NCI-H345 (cell line): ENCODE measurements at places on chromosomes 2 and 18.
A peak's percentile ranks its signal among the peaks of the same experiment; 100 is the strongest.

DNA sequence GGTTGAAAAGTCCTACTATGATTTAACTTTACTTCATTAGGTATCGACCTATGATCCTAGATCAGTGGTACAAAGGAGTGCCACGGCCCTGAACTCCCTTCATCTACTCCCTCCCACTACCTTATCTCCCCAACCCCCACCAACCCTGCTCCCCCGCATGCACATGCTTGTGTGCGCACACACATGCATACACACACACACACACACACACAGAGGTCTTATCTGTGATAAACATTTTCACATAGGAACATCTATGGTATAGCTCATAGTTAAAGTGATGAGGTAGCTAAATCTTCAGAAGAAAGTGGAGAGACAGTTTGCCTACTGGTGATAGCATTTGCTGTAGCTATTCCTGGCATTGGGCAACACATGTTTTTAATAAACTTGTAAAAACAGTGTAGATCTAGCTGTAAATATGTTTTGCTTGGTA lies 471.3 kb downstream of the ZEB2 start:
- no peak for DNase-seq

DNA sequence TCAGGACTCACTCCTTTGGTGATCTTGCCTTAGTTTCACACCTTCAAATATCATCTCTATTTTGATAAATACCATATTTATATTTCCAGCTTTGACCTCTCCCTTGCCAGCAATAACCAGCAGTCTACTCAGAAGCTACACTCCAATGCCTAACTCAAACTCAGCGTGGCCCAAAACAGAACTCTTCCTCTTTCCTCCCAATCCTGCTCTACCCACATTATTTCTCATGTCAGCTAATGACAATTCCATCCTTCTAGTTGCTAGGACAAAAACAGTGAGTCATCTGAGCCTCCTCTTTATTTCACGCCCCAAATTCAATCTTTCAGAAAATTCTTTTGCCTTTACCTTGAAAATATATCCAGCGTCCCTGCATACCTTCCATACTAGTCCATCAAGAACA lies 23.5 kb downstream of the CYRIA start:
- no peak for DNase-seq

DNA sequence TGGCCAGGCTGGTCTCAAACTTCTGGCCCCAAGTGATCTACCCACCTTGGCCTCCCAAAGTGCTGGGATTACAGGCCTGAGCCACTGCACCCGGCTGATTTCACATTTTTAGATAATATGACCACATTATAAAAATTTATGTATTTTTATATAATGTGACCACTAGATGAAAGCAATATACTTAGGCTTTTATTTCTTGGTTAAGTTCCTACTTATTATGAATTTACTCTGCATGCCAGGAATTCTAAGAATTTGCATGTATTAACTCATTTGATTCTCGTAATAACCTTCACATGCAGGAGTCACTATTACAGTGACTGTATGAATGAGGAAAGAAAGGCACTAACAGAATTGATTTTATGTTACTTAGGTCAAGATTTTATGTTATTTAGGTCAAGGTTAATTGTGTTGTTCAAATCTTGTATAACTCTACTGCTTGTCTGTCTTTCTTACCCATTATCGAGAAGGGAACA lies 25.6 kb upstream of the CASP8 start:
- DNase-seq = no peak

- no peak for DNase-seq
These were observed 87.4 kb upstream of the SERPINE2 start for GRCh38 chr2:224126440-224126839.

DNA sequence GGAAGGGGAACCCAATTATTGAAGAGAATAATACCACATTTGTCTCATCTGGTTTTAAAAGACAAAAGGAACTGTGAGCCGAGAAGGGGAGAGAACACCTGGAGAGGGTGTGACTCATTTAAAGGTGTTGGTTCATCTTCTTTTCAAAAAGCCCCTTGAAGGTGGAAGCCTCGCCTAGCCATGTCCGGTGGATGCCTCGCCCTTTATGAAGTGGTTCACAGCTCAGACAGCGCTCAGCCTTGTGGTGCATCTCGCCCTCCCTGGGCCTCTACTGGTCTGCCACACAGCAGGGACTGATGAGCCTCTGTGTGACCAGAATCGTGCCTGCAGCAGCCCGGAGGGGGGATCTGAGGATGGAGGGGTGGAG lies 290.0 kb upstream of the CXCR4 start:
- no peak for DNase-seq

DNA sequence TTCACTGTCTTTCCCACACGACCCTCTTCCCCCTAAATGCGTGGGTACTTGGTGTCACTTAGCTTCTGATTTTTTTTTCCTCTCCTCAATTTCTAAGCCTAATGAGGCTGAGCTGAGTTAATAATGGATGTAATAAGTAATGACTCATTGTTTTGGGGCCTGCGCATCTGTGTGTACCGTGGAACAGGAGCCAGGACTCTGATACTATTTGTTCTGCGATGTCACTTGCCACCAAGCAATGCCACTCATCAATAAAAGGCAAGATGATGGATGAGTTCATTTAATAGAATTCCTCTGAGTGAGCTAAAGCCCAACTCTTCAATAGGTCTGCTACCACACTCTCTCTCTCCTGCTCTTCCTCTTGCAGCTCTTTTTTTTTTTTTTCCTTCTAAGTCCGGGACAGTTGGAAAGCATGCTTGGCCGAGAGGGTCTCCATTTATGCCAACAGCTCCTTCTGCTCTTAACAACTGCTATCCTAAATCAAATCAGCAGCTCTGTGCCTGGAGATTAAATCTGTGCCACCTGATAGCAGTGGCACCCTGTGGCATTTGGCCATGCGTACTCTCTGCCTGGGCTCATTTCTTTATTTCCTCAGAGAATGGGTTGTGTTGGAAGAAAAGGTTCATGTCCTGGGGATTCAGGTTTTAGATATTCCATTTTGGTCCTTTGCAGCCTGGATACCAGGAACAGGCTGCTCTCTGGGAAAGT lies 1284.2 kb upstream of the PIK3C3 start:
- DNase-seq = no peak

DNA sequence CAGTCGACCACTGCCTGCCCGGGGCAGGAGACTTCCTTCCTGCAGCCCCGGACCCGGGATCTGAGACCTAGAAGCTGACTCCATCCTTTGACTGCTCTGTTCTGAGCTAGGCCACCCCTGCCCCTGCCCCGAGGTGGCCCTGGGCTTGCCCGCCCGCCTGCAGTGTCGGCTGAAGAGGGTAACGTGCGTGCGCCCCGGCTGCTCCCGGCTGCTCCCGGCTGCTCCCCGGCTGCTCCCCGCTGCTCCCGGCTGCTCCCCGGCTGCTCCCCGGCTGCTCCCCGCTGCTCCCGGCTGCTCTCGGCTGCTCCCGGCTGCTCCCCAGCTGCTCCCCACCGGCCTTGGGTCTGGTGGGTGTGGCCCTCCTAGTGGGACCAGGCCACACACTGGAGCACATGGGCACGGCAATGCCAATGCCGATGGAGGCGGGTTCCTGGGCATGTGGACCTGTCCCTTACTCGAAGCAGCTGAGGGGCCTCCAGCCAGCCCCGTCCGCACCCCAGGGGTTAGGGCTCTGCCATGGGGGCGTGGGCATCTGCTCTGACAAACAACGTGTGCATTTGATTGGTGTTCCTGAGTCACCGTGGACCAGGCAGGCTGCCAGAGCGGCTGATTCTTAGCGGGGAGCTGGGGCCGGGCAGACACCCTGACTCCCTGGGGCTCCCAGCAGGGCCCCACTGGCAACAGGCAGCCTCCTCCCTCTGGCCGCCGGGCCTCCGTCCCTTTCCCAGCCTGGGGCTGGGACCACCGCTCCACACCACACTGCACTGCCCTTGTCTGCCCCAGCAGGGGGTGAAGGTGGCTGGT lies 2.0 kb upstream of the GAL3ST2 start:
- peak; percentile 83 for DNase-seq

DNA sequence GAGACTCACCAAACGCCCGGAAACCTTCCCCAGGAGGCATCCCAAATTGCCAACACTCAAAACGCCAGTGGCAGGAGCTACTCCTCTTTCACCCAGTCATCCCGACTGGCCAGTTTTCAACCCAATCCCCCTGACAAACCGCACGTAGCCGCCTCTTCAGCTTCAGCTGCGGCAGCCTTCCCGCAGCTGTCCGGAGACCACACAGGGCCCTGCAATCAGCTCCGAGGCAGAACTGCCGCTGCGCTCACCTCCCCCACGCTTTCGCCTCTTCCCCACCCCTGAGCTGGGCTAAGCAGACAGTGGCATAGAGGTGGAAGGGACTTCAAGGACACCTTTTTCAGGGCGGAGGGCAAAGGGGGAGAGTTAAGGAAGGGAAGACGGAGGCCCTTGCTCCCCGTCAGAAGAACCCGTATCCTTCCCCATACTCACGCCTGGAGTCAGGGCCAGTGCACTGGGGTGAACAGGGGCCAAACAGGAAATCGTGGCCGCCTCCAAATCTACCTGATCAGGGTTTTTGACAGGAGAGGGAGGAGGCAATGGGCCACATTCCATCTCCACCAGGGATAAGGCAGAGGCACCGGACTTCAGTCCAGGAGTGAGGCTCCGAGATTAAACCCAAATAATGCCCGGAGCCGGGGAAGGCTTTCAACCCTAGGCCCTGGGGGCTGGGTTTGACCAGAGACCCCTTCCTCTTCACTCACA lies 16.9 kb downstream of the CYP26B1 start:
- no peak for DNase-seq

GRCh38 chr2:171834286-171834685 lies 59.8 kb downstream of the SLC25A12 start:
- no peak for DNase-seq

- DNase-seq = no peak
These were observed 19.8 kb downstream of the ARL5A start for GRCh38 chr2:151808258-151809072.

- no peak for DNase-seq
These were observed 132.7 kb downstream of the PTGR3 start for GRCh38 chr18:75076286-75076685.

DNA sequence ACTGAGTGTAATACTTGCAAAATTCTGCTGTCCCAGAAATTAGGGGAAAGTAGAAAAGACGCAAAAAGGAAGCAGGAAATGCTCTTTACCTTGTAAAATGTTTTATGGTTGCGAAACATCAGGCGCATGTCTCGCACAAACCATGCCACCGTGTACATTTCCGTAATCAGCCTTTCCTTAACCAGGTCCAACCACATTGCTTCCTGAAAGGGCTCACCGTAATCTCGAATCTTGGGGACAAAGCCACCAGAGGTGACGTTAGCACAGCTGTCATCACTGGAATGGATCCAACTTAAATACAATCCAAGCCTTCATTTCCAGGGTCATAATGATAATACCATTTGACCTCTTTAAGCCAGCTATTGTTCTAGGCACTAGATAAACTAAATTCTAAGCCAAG lies 49.3 kb downstream of the SP110 start:
- peak; percentile 24 for DNase-seq

GRCh38 chr2:159549234-159549633 lies 67.1 kb downstream of the BAZ2B start:
- no peak for DNase-seq

- no peak for DNase-seq
These were observed 160.4 kb downstream of the NUP35 start for GRCh38 chr2:183284606-183285005.

GRCh38 chr2:42142547-42143184 lies 26.5 kb upstream of the EML4 start:
- no peak for DNase-seq

DNA sequence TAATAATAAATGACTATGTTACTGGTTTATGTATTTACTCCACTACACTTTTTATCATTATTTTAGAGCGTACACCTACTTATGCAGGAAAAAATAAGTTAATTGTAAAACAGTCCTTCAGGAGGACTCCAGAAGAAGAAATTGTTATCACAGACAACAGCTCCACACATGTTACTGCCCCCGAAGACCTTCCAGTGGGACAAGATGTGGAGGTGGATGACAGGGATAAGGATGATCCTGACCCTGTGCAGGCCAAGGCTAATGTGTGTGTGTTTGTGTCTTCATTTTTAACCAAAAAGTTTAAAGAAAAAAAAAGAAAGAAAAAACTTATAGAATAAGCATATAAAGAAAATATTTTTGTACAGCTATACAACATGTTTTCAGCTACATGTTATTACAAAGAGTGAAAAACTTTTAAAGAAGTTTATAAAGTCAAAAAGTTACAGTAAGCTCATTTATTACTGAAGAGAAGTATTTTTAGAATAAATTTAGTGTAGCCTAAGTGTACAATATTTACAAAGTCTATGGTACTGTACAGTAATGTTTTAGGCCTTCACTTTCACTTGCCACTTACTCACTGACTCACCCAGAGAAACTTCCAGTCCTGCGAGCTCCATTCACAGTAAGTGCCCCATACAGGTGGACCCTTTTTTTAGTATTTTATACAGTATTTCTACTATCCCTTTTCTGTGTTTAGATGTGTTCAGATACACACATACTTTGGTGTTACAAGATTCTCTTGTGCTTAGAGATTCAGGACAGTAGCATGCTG lies 7.5 kb downstream of the TGFBRAP1 start:
- no peak for DNase-seq

DNA sequence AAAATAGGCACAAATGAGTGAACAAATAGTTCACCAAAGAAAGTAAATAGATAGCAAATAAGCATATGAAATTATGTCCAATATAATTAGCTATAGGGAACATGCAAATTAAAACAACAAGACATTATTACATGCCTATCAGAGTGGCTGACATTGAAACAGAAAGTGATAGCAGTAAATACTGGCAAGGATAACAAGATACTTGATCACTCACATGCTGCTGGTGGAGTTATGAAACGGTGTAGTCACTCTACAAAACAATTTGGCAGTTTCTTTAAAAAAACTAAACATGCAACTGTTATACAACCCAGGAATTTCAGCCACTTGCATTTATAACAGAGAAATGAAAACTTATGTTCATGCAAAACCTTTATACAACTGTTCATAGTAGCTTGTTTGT lies 439.2 kb upstream of the ACVR2A start:
- no peak for DNase-seq

DNA sequence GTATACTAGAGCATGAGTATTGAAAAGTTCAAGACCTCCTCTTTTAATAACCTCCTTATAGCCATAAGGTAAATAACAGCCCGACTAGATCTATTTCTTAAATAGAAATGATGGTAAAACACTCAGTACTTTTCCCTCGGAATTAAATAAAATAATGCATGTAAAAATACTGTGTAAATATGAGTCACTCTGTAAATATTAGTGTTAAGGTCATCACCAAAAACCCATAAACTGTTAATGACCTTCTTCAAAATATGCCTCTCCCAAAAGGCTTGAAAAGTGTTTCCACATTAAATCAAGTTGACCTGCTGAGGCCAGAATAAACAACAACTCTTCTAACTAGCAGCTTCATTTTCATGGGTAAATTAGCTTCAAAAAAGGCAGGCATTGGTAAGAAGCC lies 25.3 kb upstream of the BZW1 start:
- no peak for DNase-seq

DNA sequence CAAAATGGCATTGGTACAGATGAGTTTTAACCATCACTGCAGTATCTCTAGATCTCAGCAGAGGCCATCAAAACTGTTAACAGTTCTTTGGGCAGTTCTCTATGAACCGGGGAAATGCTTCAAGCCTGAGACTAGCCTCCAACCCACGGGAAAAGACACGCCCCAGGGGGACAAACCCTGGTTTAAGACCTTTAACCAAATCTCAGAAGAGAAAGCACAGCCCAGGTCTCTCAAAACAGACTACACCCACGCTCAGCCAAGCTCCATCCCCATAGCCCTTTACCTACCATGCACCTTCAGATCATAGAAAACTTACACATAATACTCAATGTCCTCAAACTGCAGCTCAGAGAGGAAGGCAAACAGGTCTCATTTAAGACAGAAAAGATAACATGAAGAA lies 78.3 kb downstream of the TMEM163 start:
- DNase-seq = no peak

- no peak for DNase-seq
These were observed 131.6 kb downstream of the CABLES1 start for GRCh38 chr18:23266717-23267446.
